ENCODE measurements at places on chromosomes 3 and 15. TPM values are rescaled to one million over a fixed set of nuclear protein-coding genes. Genes with fewer than 3 reads are reported as not detected.

The CFAP161 gene
- total RNA-seq = 0.30 TPM

The C3orf20 gene
- not detected for total RNA-seq

The DNAJC17 gene
- 16.1 TPM for total RNA-seq

The ENTPD3 gene
- total RNA-seq = 0.30 TPM

The PPP1R14D gene
- not detected for total RNA-seq

The TF gene
- total RNA-seq = 5.6 TPM

The SETMAR gene
- 15.4 TPM for total RNA-seq

The ZPLD1 gene
- total RNA-seq = not detected

The GOLGA8T gene
- not detected for total RNA-seq

Measured in Right ventricle myocardium superior (tissue), 1 donor.